ENCODE measurements at places on chromosomes 16 and 17.
A peak's percentile ranks its signal among the peaks of the same experiment; 100 is the strongest.

DNA sequence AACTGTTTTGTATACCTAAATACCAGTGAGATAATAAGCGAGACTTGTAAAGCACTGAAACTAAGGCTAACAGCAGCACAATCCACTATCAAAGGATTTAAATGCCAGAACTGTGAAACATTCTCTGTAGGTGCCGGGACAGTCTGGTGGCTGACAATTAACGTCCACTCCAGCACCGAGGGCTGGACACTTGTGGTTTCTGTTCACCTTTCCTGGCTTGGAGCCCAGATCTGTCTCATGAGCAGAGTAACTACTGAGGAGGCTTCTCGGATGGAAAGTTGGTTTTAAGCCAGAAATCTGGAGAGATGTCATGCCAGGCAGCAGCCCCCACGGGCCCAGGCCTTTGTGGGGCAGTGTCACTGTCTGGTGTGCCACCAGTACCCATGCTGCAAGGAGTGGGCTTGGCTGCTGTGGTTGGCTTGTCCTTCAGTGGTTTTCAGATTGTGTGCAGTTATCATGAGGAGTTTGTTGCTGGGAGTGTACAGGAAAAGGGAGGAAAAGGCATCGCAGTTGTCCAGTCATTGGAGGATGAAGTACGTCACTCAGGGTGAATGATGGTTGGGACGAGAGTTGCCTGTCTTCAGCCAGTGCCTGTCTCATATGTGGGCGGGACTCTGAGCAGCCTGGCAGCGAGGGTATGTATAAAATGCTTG is 35.5 kb downstream of the UBN1 start:
- DNase-seq, result no peak

- DNase-seq, result no peak
Measured at GRCh38 chr17:47872019-47872650, 21.2 kb upstream of the SP6 start.

DNA sequence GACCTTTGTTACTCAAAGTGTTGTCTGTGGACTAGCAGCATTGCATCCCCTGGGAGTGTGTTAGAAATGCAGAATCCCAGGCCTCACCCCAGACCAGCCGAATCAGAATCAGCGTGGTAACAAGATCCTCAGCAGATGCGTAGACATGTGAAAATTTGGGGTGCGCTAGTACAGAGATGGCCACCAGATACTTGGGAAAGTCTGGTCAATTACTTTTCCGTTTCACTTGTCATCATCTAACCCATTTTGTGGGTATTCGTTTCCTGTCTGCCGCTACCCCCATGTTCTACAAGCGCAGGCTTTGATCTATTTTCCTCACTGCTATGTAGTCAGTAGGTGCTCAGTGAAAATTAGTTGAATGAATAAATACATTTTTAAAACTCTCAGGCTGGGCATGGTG is 33.1 kb upstream of the HERPUD1 start:
- no peak for DNase-seq

DNA sequence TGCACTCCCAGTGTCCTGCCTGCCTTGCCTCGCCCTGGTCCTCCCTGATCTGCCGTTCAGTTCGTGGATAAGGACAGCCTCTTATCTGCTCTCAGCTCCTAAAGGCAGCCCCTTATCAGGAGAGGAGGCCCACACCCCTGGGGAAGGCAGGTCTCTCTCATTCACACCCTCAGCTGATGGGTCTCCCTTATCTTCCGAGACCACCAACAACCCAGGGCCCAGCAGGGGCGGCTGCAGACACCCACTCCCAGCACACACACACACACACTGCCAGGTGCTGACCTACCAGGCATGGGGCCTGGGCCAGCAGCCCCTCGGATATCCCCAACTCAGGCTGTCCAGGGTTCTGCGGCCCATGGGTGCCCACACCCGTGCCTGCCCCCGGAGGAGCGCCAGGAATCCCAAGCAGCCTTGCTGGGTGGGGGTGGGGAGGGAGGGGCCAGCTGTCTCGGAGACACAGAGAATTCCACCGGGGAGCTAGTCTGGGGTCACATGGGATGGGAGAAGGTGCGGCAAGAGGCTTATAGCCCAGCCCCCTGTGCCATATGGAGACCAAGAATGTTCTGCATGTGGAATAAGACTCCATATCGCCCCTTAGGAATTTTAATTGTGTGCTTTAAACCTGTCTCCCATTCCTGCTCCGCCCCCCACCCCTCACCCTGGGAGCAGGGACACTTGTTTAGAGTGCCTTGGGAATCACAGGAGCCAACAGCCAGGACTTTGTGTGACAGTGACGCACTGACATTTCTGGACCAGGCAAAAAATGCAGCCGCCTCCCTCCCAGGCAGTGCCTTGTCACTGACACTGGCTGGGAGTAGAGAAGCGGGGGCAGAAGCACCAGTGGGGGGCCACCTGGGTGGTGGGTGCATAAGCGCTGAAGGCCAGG is 41.9 kb upstream of the EMP2 start:
- DNase-seq, result no peak

DNA sequence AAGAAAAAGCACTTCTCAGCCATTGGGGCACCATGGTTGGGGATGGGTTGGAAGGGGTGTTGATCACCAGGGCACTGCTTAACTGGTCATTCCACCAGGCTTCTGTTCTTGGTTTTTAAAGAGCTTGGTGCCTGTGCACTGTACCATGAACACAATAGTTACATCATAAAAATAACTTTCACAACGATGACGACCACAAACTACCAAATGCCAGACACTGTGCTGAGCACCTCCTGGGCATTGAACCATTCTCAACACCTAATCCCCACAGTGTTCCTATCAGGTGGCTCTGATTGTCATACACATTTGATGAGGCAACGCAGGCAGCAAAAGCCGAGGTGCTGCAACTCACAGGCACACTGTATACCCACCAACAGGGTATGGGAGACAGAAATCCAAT is 208.0 kb downstream of the FOXL1 start:
- DNase-seq, result no peak

- DNase-seq, result no peak
Measured at GRCh38 chr17:27603880-27604794, 26.9 kb upstream of the LGALS9 start.

GRCh38 chr16:89410794-89411309 is 79.5 kb downstream of the ANKRD11 start:
- peak; percentile 73 for DNase-seq

- no peak for DNase-seq
Measured at GRCh38 chr16:87474566-87474996, 18.2 kb downstream of the ZCCHC14 start.

All from heart left ventricle (tissue), 16 donors.